ENCODE measurements at places on chromosomes 1 and 21. TPM values are rescaled to one million over a fixed set of nuclear protein-coding genes. Genes with fewer than 3 reads are reported as not detected.

- H3K36me3 ChIP-seq, result no peaks in the 10 kb centered on the region
- H3K27me3 ChIP-seq, result no peaks in the 10 kb centered on the region
- peaks cover 7% of the 10 kb centered on the region for H3K4me1 ChIP-seq
- no peak for DNase-seq
Measured at GRCh38 chr1:172211221-172211620, 209.3 kb upstream of the C1orf105 start.

The DLGAP3 gene
- total RNA-seq, result not detected

DNA sequence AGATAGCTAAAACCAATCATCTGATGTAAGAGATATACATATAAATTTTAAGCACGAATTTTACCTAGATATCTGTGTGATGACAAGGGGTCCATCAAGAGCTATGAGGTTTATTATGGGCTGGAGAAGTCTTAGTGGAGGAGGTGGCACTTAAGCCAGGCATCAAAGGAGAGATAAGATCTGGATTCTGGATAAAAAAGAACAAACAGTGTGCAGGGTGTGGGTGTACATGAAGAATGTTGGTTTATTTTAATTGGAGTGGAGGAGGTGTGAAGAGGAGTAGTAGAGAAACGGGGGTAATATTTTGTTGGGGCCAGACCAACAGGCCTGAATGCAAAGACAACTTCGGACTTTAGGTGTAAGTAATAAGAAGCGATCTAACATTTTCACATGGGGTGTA lies 80.6 kb downstream of the TM2D1 start:
- no peak overlapping the region for H3K27ac ChIP-seq
- peaks cover 13% of the 10 kb centered on the region for H3K4me1 ChIP-seq
- H3K36me3 ChIP-seq, result no peaks in the 10 kb centered on the region
- DNase-seq, result no peak

The PPIAL4G gene
- total RNA-seq, result not detected

The LCE1E gene
- not detected for total RNA-seq

GRCh38 chr1:21496886-21497285 lies 12.3 kb upstream of the ALPL start:
- peaks cover 16% of the 10 kb centered on the region for H3K4me1 ChIP-seq
- DNase-seq, result no peak
- no peak overlapping the region for H3K27ac ChIP-seq
- no peak overlapping the region for H3K4me3 ChIP-seq
- H3K27me3 ChIP-seq, result no peaks in the 10 kb centered on the region
- H3K36me3 ChIP-seq, result no peaks in the 10 kb centered on the region

Data from osteocyte (in vitro differentiated cells).